ENCODE measurements at places on chromosomes 2 and 18.

- DNase-seq: no peak
Observed at GRCh38 chr2:104863468-104864279, 9.8 kb downstream of the POU3F3 start.

GRCh38 chr2:205683502-205684367, 1.4 kb downstream of the NRP2 start:
- no peak for DNase-seq

GRCh38 chr2:218853766-218854165, 5.8 kb upstream of the WNT6 start:
- no peak for DNase-seq

- no peak for DNase-seq
Observed at GRCh38 chr2:239516954-239517305, 116.1 kb upstream of the HDAC4 start.

DNA sequence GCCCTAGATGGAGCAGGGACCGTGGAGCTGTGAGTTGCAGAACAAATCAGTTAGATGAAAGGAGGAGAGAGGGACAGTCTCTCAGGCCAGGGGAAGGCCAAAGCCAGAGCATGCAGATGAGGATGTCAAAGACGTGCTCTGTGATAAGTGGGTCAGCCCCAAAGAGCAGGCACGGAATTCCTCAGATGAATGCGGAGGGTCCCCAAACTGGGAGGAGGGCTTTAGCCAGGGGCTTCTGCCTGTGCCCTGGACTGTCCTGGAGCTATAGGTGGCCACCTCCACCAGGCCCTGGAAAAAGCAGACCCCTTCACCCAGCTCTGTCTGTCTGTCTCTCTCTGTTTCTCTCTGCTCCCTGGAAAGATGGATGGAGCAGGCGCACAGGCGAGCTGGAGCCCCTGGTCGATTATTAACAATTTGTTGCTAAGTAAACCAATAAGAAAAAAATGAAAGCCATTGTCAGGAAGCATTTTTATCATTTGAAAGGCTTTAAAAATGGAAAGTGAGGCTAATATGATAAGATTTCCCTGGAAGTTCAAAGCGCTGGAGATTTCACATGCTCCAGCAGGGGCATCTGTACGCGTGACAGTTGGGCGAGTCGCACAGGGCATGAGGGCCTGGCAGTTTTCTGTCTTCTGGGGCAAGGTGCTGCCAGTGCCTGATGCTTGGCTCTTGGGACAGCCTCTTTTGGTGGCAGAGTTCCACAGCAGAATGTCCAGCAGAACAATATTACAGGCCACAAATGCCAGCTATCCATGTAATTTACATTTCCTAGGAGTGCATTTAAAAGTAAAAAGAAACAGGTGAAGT, 241.0 kb downstream of the GLI2 start:
- DNase-seq: no peak

GRCh38 chr2:57965219-57965618, 81.4 kb upstream of the VRK2 start:
- no peak for DNase-seq

GRCh38 chr18:9708057-9708433, at the start of gene RAB31:
RAB31 (plus strand) TSS chr18:9708301; CDS start chr18:9708406, 105 bp downstream.
- DNase-seq: peak; percentile 60

GRCh38 chr2:195027947-195028346, 629.1 kb upstream of the SLC39A10 start:
- no peak for DNase-seq

DNA sequence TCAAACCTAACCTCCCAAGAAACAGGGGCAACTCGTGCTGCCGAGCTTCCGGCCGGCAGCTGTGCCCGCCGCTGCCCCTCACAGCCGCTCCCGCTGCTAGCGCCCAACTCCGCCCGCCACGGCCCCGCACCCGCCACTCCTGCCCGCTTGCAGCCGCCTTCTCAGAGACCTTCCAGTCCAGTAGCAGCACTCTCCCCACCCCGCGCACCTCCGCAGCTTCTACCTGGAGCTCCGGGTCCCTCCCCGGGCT, 722 bp upstream of the C2orf15 start:
- no peak for DNase-seq

DNA sequence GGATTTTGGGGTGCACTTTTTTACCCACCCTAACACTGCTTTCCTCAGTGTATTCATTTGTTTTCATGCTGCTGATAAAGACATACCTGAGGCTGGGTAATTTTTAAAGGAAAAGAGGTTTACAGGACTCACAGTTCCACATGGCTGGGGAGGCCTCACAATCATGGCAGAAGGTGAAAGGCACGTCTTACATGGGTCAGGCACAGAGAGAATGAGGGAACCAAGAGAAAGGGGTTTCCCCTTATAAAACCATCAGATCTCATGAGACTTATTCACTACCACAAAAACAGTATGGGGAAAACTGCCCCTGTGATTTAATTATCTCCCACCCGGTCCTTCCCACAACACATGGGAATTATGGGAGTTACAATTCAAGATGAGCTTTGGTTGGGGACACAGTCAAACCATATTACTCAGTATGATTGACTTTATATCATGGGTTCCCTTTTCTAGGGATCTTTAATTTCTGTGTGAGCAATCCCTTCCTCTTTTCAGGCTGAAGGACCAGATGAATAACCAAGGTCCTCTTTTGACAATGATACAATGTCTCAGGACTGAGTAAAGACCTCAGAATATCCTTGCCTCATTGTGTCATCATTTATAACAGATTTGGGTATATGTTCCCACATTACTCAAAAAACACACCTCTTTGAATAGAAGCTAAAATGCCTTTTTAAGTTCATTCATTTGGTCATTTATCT, 100.1 kb upstream of the TRIB2 start:
- no peak for DNase-seq
